ENCODE measurements at places on chromosomes 2 and 18.
A peak's percentile ranks its signal among the peaks of the same experiment; 100 is the strongest.

DNA sequence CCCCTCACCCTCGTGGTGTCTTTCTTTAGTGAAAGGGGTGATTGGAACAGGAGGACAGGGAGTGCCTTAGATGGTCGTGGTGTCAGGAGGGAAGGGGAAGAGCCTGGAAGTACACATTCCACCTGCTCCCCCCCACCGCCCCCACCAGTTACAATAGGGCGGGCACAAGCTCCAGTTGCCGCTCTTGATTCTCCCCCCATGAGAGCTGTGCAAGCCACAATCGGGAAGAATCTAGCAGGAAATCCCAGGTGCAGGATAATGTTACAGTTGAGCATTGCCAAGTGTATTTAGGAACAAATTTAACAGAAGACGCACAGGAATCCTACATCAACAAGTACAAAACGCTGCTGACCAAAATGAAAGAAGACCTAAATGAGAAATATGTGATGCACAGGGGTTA lies 73.6 kb downstream of the ASAP2 start:
- DNase-seq, result no peak

- DNase-seq, result no peak
Observed at GRCh38 chr18:41244591-41245037, 710.4 kb upstream of the PIK3C3 start.

- DNase-seq, result no peak
Observed at GRCh38 chr2:121028577-121028976, 256.4 kb downstream of the TFCP2L1 start.

DNA sequence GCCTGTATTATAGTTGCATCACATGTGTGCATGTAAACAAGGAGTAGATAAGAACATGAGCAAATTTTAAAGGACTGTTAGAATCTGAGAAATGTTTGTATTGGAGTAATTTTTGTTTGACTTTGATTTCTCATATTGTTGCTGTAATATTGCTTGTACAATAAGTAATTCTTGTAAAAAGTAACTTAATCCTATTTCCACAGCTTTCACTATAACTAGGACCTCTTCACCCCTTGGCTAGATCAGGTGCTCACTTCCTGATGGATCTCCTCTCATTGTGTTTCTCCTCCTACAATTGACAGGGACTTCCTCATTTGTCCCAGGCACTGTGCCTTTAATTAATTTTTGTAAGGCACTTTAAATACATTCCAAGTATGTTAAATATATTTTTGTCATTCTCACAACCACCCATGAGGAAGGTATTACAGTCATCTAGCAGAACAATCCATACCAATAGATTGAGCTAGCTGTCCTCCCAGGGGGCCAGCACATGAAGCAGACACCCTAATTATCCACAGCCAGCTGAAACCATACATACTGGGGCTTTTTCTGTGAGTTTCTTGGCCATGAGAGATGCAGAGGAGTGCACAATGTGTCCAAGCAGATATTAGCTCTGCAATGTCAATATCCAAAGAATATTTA lies 359.5 kb upstream of the ACVR2A start:
- DNase-seq, result no peak

DNA sequence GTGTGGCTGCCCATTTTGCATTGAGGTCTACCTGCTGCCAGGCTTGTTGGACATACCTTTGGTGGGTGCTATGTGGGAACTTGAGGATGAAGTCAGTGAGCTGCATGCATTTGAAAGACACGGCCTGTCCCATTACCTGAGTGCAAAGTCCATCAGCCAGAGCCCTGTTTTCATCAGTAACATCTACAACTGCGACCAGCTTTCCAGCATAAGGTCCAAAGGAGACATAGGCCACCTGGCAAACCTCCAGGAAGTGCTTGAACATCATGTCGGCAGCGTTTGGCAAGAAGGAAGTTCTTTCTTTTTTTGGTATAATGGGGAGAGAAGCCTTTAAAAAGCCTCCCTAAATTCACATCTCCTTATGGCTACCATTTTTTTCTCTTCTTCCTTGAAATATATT lies 143.1 kb downstream of the FAM161A start:
- no peak for DNase-seq

GRCh38 chr2:7661502-7661901 lies 744.3 kb downstream of the RNF144A start:
- no peak for DNase-seq

GRCh38 chr18:22681908-22682307 lies 251.2 kb upstream of the RBBP8 start:
- no peak for DNase-seq

DNA sequence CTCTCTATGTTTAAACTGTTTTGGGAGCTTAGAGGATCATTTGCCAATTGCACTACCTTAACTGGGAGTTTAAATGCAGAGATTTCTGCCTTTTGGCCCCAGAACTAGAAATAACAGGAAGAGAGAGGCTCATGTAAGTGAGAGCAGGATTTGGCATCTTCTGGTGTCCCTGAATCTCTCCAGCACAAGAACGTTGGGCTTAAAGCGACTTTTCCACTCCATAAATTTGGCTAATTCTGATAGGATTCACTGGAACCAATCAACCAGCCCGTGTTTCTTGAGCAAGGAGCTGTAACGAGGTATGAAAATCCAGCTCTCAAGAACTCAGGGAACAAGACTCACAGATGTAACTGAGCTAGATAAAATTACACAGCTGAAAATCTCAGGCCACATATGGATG lies 181.0 kb downstream of the C1D start:
- no peak for DNase-seq

GRCh38 chr2:216989340-216990129 lies 129.7 kb upstream of the TNP1 start:
- DNase-seq, result no peak

DNA sequence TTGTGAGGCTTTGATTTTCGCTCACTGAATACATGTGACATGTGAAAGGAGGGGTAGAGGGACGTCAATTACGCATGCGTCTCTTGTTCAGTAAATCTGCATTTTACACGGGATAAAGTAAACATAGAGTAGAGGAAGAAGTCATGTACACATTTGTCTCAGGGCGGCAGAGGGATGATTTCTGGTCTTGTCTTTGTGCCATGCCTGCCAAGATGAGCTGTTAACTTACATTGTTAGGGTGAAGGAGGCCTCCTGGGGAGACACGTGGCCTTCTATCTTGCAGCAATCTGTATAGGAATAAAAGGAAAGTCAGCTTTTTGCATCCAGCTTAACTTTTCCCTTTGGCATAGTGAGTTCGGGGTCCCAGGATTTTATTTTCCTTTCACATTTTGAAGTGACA lies 106.3 kb downstream of the LDLRAD4 start:
- no peak for DNase-seq

- no peak for DNase-seq
Observed at GRCh38 chr18:56238576-56238975, 399.8 kb downstream of the TXNL1 start.

DNA sequence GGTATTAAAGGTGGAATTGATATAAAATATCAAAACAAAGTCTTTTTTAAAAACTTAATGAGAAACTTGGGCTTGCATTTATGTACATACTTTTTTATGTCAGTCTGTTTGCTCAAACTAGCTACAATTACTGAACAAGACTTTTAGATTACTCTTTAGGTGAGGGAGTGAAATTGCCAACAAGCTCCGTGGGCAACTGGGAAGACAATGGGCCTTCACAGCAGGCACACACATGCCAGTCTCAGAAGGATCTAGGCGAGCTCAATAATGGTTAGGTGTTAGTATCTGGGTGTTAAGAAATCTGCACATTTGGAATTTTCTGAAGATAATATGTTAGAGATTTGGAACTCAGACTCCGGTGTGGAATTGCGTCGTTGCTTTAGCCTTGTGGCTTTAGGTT lies 23.0 kb upstream of the MAL start:
- DNase-seq, result no peak

DNA sequence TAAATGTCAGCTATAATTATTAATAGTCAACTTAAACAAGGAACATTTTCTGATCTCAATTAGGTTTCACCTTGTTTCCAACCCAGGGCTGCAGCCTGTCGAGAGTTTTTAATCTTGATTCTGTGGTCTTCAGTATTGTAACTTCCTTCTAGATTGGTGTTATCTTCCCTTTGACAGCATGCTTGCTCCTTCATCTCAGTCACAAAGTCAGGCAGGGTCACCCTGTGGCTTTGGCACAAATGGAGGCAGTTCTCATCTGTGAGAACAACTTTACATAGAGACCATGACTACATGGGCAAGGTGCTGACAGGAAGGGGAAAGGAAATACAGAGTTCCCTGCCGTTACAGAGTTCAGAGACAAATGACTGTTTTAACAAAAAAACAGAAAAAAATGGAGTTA lies 50.5 kb downstream of the HNRNPLL start:
- DNase-seq, result no peak

- no peak for DNase-seq
Observed at GRCh38 chr2:232265329-232265728, 113.2 kb upstream of the ALPP start.

GRCh38 chr2:238910751-238911351 lies 63.0 kb downstream of the TWIST2 start:
- no peak for DNase-seq

- peak; percentile 76 for DNase-seq
Observed at GRCh38 chr18:72830109-72830508, 37.7 kb downstream of the NETO1 start.

DNA sequence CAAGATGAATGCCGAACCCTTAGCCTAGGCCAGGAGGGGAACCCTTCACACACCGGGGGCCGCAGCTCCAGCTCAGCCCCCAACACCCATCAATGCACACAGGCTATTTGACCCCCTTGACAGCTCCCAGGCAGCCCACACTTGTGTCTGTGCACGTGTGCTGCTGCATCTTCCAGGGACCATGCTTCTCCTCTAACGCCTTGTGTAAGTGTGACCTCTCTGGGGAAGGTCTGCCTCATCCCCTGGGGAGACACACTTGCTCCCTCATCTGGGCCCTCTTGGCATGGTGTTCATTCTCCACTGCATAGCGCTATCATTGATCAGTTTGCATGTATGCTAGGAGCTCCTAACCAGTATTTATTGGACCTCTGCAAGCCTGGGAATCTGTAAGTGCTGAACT lies 120.0 kb upstream of the FHL2 start:
- no peak for DNase-seq

DNA sequence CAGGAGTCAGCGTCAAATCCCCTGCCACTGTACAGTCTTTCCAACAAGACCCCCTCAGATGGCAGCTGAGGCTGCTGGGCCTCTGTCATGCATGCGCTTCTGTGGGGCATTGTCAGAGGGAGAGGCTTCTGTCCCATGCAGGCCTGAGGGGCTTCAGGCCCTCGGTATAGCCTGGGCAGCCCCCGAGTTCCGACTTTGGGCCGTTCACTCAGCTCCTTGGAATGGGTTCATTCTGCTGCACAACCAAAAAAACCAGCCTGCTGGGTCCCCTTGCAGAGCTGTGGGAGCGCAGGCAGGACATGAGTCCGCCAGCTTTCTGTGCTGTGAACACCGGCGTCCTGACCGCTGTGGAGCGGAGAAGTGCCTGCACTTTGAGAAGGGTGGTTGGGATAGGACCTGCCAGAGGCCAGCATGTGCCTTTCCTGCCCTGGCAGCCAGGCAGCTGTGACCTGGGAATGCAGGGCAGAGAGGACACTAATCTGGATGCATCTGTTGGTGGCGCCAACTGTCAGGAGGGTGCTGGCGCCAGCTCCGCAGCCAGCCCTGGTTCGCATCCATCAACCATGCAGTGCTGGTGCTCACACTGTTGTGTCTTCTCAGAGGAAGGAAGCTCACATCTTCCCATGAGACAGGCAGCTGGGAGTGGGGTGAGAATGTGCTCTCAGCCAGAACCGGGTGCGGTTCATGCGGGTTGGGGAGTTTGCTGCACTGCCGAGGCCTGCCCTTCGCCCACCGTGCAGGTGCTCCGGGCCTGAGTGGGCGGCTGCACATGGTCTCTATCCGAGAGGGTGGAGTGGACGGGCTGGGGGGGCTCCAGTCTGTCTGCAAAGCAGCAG lies 14.3 kb downstream of the ARHGEF4 start:
- no peak for DNase-seq

- DNase-seq, result no peak
Observed at GRCh38 chr2:193590831-193591230, 1396.1 kb upstream of the TMEFF2 start.

DNA sequence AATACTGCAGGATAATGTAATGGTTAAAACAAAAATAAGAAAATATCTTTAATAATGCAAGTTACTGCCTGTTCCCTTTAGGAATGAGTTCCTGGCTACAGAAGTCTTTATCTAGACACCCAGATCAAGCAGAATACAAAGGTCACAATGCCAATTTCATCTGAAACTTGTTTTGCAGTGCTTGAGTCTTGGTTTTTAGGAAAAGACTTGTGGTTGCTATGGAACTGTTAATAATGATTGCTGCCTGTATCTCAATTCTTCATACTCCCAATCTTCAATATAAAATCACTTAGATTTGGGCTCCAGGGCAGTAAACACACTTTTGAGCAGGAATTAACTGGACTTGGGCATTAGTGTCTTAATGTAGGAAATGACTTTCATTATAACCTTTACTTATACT lies 14.2 kb downstream of the CAVIN2 start:
- DNase-seq, result no peak

DNA sequence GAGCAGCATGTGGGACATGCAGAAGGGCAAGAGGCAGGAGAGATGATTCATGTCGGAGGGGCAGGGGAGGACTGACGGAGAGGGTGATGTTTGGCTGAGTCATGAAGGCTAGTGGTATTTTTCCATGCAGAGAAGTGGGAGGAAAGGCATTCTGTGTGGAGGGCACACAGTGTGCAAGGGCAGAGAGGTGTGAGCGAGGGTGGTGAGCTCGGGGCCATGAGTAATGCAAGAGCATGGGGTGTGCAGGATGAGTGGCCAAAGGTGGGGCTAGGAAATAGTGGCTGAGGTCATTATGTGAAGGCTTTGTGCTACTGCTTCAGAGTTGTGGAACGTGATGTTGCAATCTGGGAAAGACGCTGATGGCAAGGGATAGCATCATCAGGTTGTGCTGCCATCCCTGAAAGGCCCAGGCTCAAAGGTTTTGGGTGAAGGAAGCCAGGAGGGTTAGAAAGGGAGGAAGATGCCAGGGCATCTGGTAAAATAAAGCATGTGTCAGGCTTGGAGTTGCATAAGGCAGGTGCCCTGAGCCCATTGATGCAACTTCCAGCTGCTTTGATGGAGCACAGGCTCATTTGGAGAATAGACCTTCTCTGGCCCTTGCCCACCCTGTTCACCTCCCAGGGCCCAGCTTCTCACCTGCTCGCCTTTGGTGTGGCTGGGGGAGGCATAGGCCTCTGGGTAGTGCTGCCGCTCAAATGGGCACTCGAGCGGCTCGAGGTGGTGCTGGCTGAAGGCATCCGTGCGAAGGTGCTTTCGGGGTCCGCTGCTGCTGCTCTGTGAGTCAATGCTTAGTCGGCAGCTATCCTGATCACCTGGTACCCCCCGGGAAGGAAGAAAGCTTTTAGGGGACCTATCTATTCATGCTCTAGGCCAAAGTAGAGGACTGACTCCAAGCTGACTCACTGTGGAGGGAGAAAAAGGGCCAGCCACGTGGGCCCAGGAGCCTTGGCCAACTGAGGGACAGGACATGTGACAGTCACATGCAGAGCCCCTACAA lies 37.5 kb downstream of the PAX8 start:
- DNase-seq, result no peak

GRCh38 chr18:6601241-6601640 lies 128.3 kb upstream of the ARHGAP28 start:
- no peak for DNase-seq

All from H1 (cell line).